NCI-H1694 treated with DMSO at 0.1 percent for 48 hours (cell line): ENCODE measurements at places on chromosomes 2 and 18.

- no peak for DNase-seq
These were observed 25.9 kb downstream of the HS6ST1 start for GRCh38 chr2:128292599-128293425.

- no peak for DNase-seq
These were observed 11.5 kb downstream of the GCC2 start for GRCh38 chr2:108460345-108461037.

GRCh38 chr2:117935456-117935855, 78.4 kb downstream of the CCDC93 start:
- no peak for DNase-seq

GRCh38 chr18:38867680-38868079, 1302.1 kb upstream of the CELF4 start:
- no peak for DNase-seq

DNA sequence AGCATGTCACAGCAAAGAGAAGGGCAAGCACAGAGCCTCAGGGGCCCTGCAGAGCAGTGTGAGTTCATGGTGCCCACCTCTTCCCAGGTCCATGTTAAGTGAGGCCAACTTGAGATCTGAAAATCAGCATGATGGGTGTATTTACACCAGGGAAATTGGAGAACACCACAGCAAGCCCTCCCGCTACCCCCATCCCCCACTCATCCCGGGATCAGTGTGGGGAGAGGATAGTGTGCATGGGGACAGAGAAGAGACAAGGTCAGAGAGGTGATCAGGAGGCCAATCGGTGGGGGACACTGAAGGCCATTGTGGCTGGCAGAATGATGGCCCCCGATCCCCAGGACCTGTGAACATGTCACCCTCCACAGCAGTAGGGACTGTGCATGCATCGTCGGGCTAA, 54.7 kb downstream of the PTGR3 start:
- DNase-seq, result no peak

GRCh38 chr18:63930773-63931354, 18.2 kb upstream of the HMSD start:
- no peak for DNase-seq

DNA sequence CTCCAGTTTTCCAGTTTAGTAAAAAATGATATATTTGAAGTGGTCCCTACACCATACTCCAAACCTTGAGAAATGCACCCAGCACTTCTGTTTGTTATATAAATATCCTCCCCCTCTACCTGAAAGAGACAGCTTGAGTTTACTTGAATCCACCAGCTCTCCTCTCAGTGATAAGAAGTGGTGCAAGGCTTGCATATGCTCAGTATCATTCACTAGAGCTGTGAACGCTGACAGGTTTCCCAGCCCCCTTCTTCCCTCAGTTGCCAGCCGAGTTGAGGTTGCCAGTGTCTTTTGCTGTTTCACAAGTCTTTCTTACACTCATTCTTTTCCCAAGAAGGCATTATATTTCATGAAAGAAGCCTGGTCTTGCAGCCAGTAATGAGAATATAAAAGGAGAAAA, 880.0 kb downstream of the LRRTM4 start:
- DNase-seq, result no peak

GRCh38 chr2:119431976-119432850, 559 bp downstream of the TMEM37 start:
- DNase-seq, result no peak

- DNase-seq, result no peak
These were observed 24.2 kb downstream of the RAPH1 start for GRCh38 chr2:203510941-203511305.

DNA sequence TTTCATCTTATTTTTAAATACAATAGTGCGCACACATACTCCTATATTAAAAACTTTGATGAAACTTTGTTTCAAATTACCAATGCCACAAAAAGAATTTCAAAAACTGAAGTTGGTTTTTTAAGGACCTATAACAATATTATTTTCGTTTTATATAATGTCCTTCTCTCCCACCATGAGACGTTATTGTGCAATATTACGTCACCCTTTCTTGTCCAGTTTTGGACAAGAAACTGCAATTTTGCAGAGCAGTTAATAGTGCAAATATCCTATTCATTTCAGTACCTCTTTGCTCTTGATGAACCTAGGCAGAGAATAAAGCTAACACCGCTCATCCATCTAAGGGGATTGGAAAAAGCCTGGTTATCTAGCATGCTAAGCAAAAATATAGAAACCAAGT, 9.7 kb upstream of the ZNF516 start:
- DNase-seq, result no peak

DNA sequence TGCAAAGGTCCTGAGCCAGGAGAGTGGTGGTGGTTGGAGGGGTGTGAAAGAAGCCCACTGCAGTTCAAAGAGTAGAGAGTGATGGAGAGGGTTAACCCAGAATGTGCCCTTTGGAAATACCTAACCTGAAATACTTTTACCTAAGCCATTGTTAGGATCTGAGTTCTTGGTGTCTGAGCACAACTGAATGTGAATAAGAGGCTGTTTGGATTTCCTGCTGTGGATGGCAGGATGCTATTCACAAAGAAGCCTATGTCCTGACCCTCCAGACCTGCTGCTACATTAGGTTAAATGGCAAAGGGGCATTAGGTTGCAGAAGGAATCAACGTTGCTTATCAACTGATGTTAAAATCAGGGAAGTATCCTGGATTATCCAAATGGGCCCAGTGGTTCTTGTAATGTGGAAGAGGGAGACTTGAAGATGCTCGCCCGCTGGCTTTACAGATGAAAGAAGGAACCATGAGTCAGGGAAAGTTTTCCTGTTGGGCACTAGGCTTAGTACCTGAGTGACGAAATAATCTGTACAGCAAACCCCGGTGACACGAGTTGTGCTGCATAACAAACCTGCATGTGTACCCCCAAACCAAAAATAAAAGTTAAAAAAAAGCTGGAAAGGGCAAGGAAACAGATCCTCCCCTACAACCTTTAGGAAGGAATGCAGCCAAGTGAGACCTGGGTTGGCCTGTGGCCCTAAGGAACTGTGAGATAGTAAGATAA, 27.2 kb downstream of the ITGA6 start:
- DNase-seq, result no peak

- DNase-seq, result no peak
These were observed 14.1 kb downstream of the ADD2 start for GRCh38 chr2:70753902-70754301.
